GM10248 (cell line): ENCODE measurements at places on chromosomes 7 and 10.

DNA sequence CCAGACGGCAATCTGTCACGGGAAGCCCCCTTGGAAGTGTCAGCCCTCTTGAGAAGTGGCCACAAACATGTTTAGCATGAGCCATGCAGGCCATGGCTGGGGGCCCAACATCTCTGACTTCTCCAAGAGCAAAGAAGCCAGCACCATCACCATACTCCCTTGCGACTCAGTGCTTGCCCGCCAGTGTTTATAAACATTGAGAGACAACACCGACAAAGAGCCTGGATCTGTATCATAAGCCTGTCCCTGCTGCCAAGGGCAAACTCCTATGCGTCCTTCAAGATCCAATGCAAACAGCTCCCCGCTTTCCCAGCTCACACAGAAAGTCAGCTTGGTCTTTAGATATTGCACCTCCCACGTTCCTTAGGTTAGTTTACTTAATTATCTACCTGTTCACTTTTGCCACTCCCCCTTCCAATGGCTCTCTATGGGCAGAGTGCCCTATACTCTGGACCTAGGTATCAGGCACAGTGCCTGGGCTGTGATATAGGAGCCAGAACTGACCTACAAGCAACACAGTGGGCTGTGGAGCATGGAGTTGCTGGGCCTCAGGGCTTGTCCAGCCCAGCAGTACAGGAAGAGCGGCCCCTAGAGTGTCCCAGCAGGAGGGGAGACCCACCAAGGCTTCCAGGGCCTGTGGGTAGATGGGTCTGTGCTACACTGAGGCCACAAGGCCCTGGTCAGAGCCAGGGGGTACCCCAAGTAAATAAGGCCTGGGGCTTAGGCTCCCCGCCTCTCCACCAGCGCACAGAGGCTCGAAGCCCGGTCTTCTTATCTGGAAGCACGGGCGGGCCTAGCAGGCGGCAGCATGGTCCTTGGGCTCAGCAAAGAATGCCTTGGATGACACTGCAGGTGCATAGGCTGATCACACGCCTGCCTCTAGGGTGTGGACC, 37.7 kb downstream of the CAMK2B start:
- DNase-seq, result no peak

DNA sequence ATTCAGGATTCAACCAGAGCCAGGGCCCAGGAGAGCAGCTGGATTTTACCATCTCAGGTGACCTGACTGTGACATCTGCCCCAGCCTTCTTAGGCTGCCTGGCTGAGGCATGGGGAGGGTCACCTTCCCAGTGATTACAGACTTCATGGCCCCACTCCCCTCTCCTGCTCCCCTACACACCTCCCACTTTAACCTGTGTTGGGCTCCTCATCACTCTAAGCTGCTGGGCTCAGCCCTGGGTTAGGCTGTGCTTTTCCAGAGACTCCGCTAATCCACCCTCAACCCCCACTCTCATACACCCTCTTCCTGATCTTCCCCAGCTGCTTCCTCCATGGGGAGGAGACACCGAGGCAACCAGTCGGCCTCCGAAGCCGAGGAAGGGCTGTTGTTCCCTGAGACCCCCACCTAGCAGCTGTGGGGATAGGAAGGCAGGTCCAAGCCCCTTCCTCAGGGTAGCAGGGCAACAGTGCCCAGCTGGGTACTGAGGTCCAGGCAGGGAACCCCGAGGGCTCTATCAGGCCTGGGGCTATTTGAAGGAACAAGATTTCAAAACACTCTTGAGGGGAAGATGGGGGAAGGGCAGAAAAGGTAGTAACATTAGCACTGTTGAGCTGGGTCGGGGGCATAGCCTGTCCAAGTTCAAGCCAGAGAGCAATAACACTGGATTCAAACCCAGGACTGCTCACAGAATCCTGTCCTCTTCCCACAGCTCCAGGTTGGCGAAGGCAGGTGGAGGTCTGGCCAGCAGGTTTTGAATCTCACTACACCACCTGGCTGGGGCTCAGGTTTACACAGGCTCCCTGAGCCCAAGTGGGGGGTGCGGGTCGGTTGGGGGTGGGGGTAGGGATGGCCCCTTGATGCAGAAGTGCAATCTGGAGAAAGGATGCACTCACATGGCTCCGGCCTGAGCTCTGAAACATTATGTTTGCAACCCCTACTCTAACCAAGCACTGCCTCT, 1.8 kb downstream of the IMPDH1 start:
- DNase-seq, result no peak

GRCh38 chr7:46651561-46652088, 730.6 kb upstream of the IGFBP3 start:
- DNase-seq, result no peak

- peak; percentile 6 for DNase-seq
These were observed 15.8 kb upstream of the MYL10 start for GRCh38 chr7:101644879-101645278.

DNA sequence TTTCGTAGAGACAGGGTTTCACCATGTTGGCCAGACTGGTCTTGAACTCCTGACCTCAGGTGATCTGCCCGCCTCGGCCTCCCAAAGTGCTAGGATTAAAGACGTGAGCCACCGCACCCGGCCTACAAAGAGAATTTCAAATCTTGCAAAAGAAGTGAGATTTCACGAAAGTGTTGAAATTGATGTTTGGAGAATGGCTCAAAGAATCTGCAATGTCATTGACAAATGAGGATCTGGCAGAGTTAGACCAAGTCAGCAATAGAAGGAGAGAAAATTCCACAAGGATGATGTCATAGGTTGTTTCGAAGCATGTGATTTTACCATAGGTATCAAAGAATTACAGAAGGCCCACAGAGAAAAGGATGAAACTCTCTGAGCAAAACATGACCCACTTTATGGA, 71.7 kb downstream of the LYZL2 start:
- no peak for DNase-seq

DNA sequence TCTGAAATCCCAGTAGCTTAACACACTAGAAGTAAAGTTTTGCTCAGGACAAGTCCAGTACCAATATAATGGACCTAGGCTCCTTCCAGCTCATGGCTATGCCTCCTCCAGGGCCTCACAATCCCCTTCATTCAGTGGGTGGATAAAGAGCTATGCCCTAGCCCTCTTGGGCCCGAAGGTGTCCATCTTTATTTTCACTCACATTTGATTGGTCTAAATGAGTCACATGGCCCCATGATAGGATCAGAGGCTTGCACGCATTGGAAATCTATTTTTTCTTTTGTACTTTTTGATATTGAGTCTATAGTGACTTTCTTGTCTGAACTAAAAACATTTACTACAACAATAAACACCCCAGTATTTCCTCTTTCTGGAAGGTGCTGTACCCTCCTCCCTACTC, 202.6 kb upstream of the CTBP2 start:
- no peak for DNase-seq

GRCh38 chr10:77189075-77189474, 448.5 kb downstream of the KCNMA1 start:
- no peak for DNase-seq

DNA sequence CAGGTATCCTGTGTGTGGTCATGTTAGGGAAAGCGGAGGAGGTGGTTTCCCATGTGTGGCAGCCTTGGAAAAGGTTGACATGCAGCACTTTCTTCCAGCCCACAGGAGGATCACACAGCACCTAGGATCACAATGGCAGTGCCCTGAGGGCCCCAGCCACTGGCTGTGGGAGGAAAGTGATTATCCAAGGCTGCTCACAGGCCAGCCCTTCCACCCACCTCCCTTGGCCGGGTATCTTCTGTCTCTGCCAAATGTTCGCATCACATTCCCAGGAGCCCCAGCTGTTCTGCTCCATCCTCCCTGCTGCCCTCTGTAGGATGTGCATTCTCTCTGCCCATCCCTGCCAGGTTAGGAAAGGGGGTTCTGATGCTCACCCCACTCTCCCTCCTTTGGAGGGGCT, 2.5 kb upstream of the MLXIPL start:
- no peak for DNase-seq

DNA sequence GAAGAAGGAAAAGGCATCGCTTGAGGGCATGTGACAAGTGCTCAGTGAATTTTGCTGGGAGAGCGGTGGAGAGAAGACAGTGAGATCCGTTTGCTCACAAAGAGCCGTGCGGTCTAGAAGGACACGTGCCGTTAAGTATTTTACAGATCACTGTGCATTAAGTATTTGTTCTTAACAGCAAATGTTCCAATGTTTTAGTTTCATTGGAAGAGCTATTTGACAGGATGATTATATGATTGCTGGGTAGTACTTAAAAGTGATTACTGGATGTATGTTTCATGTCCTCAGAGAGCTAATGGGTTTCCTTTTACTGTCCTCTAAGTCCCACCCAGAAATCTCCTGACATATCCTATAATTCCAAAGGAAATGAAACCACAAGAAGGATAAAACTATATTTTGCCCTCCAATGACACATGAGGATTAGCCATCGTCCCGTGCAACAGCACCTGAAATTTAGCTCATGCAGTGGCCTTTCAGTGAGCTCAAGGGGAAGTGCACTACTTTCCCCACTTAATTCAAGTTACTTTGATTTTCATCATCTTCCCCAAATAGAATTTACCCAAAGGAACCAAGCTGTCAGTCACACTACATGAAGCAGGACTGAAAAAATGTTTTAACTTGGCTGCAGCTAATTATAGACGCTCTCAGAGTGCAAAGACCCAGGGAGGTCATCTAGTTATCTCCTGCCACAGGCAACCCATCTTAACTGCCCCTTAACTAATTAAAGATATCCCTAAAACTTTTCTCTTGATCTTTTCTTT, 80.3 kb downstream of the KLF6 start:
- no peak for DNase-seq

DNA sequence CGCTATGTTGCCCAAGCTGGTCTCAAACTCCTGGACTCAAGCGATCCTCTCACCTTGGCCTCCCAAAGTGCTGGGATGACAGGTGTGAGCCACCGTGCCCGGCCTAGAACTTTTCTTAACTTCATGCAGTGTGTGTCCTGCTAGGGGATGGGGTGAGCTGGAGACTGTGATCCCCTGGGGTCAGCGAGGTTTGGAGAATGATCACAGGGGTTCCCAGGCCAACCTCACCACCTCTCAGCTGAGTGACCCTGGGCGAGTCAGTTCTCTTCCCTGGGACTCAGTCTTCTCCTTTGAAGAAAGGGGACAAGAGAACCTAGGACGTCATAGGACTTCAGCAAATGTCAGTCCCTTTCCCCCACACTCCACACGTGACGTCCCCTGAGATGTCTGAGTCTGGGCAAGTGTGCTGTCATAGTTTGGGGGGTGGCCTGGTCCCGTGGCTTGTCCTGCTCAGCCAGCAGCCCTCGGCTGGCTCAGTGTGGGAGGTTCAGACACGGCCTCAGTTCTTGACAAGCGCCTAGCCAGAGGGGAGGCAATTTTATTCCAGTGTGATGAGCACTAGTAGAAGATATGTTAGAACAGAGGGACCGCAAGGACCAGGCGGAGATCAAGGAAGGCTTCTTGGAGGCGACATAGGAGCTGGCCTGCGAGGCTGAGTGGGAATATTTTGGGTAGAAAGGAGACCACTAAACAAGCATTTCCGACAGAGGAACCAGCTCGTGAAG, 43.3 kb upstream of the ELN start:
- DNase-seq, result no peak

- no peak for DNase-seq
These were observed 74.2 kb upstream of the ANLN start for GRCh38 chr7:36315309-36315944.

GRCh38 chr7:135445690-135446089, 64.2 kb downstream of the CNOT4 start:
- DNase-seq, result no peak

DNA sequence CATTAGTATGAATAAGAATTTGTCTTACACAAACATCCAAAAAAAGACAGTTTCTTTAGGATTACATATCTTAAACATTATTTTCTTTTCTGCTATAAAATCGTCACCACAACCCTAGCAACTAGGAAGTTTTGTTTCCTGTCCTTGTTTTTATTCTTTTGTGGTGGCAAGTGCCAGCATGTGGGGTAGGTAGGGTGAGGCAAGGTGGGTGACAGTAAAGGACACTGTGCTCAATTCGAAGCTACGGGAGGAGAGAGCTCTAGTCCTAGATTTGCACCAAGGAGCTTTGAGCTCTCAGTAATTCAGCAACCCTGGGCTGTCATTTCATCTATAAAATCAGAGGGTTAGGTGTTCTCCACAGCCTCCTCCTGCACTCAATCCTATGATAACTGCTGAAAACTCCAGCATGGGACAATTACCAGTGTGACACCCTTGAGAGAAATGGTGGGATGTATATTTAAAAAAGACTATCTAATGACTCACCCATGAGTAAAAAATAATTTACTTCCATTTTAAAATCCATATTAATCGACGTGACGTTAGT, 187.1 kb downstream of the FAM107B start:
- no peak for DNase-seq

DNA sequence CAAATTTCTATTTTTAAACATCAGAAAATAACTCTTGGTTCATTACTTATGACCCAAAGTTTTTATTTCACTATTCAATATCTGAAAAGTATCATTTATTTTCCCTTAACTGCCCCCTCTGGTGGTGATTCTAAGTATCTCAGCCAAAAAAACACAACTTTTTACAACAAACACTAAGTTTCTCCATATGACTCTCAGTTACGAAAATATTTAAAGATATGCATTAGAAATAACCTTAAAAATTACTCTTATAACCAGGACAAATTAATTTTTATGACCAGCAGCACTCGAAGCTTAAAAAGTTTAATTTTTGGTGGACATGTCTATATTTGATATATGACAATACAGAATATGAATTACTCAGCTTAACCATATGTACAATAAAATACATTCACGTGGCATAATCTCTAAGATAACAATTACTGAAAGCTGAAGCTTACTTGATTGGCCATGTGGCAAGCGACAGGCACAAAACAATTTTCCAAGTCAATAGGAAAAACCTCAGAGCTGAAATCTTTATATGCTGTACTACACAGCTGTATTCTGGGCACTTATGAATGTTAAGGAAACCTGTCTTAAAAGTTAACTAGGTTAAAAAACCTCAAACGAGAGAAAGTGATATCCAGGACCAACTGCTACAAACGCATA, 2.3 kb downstream of the HNRNPA2B1 start:
- DNase-seq, result no peak

- peak; percentile 15 for DNase-seq
These were observed 372.4 kb downstream of the SUGCT start for GRCh38 chr7:40507166-40507565.

- no peak for DNase-seq
These were observed 1.2 kb downstream of the UBE3C start for GRCh38 chr7:157139810-157140510.
